Tibial nerve (tissue), 4 donors: ENCODE measurements at places on chromosomes 3 and 15. TPM values are rescaled to one million over a fixed set of nuclear protein-coding genes. Genes with fewer than 3 reads are reported as not detected.
A peak's percentile ranks its signal among the peaks of the same experiment; 100 is the strongest.

GRCh38 chr15:57263520-57263919 lies 112.8 kb upstream of the CGNL1 start:
- no peak for DNase-seq

DNA sequence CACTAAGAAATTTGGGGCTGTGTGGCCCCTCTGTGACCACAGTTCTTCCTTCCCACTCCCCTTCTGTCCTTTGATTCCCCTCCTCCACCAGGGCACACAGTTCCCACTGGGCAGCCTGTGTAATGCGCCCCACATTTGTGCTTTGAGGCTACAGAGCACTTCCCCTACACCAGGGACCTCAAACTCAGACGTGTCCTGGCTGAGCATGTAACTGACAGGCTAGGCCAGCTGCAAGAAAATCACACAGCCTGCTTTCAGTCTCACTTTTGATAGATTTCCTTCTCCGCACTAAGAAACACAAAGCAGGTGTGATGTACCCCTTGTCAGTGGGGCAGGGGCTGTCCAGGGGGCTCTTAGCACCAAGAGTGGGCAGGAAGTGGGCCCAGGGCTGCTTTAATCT lies 29.6 kb downstream of the PRKCD start:
- DNase-seq, result no peak

GRCh38 chr15:50017522-50017921 lies 101.5 kb downstream of the ATP8B4 start:
- DNase-seq, result no peak

DNA sequence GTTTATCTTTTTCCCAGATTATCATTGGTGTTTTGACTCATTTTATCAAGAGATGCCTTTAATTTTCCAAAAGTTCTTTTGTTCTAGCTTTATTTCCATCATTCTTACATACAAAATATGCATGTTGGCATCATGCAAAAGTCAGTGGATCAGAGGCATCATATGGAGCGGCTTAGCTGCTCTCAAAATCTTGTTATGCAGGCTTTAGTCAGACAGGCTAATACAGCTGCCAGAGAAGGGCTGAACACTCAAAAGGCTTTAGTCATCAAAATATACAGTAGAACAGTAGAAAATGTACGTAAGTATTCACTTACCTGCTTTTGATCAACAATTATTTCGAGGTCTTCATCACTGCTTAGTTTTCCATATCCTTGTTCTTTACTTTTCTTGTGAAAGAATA lies 65.5 kb downstream of the PEX5L start:
- DNase-seq, result no peak

DNA sequence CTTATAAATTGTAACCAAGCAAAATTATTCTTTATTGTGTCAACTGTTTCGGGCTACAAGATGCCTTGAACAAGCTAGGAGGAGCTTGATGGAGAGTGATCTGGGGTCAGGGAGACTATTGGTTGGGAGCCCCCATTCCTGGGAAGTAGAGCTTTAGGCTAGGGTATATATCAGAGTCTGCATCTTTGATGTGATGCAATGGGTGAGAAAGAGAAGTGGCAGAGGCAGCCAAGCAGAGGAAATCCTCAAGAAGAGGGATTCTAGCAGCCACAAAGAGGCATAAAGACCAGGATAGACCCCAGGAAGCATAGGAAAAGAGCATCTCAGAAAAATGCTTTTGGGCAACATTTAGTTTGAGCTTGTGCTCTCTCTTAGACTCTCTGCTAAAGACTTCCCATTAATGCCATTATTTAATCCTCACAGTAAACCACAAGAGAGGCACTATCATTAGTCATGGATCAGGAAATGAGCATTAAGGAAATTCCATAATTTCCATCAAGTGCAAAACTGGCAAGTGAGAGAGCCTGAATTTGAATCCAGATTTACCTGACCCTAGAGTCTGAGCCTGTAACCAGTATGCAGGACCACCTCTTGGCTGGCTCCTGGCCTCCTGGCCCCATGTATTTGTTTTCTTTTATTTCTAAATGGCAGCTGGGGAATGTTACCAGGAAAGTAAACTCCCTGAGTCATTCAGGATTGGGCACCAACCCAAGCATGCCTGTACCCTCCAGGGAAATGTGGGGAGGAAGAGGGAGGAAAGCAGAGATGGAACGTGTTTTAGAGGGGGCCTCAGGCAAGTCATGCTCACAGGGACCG lies 118.7 kb downstream of the RPL22L1 start:
- peak; percentile 58 for DNase-seq

- no peak for DNase-seq
Observed at GRCh38 chr3:27718459-27718858, 3.7 kb downstream of the EOMES start.

DNA sequence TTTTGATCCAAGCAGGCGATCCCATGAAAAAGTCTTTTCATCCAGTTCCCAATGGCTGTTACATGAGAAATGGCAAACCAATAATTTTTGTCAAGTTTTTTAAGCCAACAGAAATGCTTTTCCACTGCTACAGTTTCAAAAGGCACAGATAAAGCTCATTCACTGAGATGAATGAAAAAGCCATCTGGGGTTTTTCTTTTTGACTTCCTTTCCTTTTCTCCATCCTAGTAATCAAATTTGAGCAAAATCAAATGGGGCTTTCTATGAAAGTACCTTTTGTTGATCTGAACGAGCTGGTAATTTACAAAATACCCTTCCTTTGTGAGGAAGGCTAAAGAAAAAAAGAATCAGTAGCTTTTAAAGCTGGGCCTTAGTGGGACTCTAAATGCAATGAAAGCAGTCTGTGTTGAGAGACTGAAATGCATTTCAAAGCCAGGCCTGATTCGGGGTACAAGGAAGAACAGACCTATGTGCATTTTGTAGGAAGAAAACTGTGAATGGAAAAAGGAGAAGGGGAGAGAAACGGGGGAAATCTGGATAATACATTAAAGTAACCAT lies 185.2 kb upstream of the DNAJC19 start:
- DNase-seq, result no peak

- no peak for DNase-seq
Observed at GRCh38 chr3:148932972-148933371, 58.4 kb upstream of the GYG1 start.

- DNase-seq, result no peak
Observed at GRCh38 chr3:46065294-46065705, 38.0 kb upstream of the XCR1 start.

DNA sequence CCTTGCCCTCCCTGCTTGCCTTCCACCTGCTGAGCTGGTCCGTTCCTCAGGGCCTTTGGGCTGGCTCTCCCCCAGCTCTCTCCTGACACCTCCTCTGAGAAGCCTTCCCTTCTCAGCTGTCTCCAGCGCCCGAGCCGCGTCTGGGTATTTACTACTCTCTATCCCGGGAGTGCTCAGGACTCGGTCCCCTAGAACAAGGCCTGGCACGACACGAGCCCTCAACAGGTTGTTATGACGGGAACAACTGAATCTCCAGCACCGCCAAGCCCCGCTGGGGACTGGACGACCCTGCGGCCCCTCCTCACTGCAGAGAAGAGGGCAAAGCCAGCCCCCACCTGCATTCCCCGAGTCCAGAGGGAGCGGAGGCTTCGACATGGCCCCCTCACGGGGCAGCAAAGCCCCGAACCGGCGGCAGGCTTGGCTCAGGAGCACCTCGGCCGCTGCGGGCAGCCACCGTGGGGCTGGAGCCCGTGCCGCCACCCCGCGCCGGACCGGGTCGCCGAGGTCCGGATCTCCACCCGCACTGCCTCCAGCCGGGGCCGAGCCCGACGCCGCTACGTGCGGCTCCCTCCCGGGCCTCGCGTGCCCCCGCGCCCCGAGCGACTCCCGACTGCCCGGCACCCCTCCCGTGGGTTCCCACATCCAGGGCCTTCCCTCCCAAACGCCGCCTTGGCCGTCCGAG lies 792 bp downstream of the TPRA1 start:
- DNase-seq, result no peak

MRPS22 gene
- total RNA-seq, result 42.6 TPM

- no peak for DNase-seq
Observed at GRCh38 chr3:12232785-12233300, 56.0 kb upstream of the PPARG start.

GRCh38 chr3:148992027-148992634 lies 791 bp downstream of the GYG1 start:
- DNase-seq, result peak; percentile 16

- no peak for DNase-seq
Observed at GRCh38 chr3:64475037-64475436, 212.8 kb downstream of the ADAMTS9 start.

POPDC2 gene
- 3.3 TPM for total RNA-seq

DNA sequence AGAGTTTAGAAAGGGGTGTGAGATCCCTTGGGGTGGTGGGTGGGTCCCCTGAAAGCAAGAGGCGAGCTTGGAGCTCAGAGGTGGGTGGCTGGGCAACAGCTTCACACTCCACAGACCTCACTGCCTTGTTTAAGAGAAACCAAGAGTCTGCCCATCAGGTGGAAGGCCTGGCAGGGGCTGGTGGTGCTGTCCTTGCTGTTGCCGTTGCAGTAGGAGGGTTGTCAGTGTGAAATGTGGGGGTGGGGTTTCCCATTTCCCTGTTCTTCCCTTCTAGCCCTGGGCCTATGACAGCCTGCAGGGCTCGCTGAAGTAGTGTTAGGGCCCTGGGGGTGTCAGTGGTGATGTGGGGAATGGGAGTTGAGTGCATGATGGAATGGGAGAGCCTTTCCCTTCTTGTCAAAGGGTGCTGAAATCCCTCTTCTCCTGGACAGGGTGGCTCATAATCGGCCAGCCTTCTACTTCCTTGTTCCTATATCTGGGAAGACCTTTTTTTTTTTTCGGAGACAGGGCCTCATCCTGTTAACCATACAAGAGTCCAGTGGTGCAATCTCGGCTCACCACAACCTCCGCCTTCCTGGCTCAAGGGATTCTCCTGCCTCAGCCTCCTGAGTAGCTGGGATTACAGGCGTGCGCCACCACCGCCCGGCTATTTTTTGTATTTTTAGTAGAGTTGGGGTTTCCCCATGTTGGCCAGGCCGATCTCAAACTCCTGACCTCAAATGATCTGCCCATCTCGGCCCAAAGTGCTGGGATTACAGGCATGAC lies 4.3 kb downstream of the PLEKHO2 start:
- DNase-seq, result no peak

- DNase-seq, result no peak
Observed at GRCh38 chr3:136473716-136474326, 223.7 kb downstream of the PCCB start.

DNA sequence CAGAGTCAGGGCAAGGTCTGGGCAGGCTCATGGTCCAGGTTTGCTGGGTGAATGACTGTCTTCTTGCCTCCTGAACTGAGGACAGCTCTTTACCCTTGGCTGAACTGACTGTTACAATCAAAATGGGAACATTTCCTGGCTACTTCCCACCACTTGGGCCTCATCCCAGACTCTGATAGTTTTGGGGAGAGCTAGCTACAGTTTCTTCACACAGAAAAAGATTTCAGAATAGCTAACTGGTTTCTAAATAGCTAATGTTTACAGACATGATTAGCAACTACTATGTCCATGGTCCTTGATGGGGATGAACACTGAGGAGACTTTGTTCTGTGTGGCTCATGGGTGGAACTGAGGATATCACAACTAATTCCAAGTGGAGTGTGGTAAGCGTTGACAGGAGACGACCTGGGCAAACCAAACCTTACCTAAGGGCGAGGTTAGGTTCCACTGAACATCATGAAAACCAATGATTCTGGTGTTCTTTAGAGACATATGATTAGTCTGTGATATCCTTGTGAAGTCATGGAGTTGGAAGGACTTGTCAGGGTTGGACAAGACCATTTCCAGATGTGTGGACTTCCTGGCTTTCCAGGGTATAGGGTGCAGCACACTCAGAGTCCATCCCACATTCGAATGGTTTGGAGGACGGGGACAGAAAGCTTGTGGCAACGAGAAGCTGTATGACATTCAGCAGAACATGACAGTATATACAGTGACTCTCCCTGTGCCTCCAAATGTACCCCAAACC lies 7.3 kb downstream of the ALPK3 start:
- DNase-seq, result peak; percentile 36

- DNase-seq, result no peak
Observed at GRCh38 chr15:62739507-62739906, 303.0 kb upstream of the TPM1 start.
